Activated T-cell treated with anti-CD3 and anti-CD28 coated beads for 1 hour (primary cell): ENCODE measurements at places on chromosomes 11 and 22.

DNA sequence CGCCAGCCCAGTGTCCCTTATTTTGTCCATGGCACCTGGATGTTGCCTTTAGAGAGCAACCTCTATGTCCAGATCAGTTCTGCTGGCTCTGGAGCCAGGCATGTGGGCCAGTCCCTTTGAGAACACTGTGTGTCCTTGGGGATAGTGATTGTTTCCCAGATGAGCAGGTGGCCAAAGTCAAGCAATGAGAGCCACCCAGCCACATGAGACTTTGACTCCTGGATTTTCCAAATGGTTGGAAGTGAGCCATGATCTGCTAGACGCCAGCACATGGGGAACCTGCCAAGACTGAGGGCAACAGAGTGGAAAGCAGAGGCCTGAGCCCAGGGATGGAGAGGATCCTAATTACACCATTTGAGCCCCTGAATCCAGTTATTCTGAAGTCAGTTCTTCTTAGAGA is 479.8 kb downstream of the OPCML start:
- DNase-seq: no peak

DNA sequence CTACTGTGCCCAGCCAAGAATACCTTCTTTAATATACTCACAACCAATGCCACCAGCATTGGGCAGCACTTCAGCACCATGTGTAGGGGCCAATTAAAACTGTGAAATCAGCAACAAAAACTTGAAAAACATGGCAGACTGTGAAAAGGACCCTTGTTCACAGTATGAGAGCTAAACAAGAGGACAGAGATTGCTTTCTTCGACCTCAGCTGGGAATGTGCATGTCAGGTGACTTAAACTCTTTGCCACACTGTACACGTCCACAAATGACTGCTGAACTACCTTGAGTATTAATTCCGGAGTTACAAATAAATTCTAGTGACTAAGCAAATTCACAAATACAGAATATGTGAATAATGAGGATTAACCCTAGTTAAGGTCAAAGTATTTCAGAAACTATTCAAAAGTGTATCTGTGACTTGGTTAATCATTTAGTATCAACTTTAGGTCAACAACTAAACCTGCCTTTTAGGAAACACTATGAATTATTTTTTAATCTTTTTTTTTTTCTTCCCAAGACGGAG is 33.0 kb downstream of the DDX6 start:
- DNase-seq: no peak

GRCh38 chr11:132944569-132944944 is 587.7 kb downstream of the OPCML start:
- DNase-seq: no peak

GRCh38 chr22:24303007-24303406 is 32.4 kb downstream of the SPECC1L start:
- no peak for DNase-seq

DNA sequence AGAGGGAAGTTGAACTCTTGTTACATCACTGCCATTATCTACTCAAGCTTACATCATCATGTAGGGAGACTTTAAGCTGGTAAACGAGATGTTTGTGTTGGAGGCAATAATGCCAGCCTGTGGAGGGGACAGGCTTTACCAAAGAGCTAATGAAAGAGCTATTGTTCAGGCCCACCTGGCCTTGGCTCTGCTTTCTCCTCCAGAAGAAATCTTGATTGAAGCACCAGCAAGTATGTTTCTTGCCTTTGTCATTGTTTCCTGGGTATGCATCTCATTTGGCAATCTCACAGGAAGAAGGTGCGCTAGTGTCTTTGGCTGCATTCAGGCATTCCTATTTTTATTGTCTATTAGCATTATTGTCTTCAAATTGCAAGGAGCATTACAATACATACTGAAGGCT is 16.7 kb upstream of the CARD18 start:
- no peak for DNase-seq

GRCh38 chr22:47014636-47015345 is 252.3 kb downstream of the TBC1D22A start:
- DNase-seq: no peak

GRCh38 chr11:61954851-61955421 is 4.8 kb downstream of the BEST1 start:
- no peak for DNase-seq

- no peak for DNase-seq
Observed at GRCh38 chr11:111059726-111060125, 185.8 kb upstream of the POU2AF2 start.

DNA sequence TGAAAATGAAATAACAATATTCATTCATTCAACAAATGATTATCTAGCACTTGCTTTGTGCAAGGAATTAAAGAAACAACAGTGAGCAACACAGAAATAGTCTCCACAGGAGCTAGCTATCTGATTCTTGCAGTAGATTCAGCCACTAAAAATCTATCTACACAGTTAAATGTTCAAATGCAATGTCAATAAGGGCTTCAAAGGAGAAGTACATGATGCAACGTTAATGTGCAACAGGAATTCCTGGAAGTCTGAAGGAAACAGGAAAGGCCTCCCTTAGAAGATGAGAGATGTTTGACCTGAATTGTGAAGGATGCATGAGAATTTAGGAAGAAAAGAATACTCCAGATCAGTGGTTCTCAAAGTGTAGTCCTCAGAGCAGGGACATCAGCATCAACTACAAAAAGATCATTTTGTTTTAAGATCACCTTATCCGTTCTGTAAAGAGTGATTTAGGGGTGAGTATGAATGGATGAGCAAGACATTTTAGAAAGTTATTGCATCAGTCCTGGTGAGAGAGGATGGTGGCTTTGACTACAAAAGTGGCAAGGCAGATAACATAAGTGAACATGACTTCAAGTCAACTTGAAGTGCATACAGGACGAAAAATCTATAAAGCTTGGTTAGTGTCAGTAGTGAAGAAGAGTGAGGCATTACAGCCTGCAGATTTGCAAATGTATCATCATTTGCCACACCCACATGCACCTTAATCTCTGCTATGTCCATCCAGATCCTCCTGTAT is 96.0 kb downstream of the ETS1 start:
- no peak for DNase-seq
